Stimulated activated CD4-positive, alpha-beta T cell treated with anti-CD3 and anti-CD28 coated beads, Interleukin-1b, Interleukin-23, amount 100 ng/mL, for 1 hour (primary cell): ENCODE measurements at places on chromosomes 13 and 19.

GRCh38 chr13:24306632-24307031 lies 2.7 kb upstream of the C1QTNF9 start:
- DNase-seq, result no peak

- DNase-seq, result peak; percentile 6
Measured at GRCh38 chr19:343941-344624, 513 bp downstream of the MIER2 start.

GRCh38 chr13:98959786-98960605 lies 17.9 kb downstream of the DOCK9 start:
- DNase-seq, result no peak

GRCh38 chr19:53865918-53866864 lies 1.5 kb upstream of the MYADM start:
- no peak for DNase-seq

DNA sequence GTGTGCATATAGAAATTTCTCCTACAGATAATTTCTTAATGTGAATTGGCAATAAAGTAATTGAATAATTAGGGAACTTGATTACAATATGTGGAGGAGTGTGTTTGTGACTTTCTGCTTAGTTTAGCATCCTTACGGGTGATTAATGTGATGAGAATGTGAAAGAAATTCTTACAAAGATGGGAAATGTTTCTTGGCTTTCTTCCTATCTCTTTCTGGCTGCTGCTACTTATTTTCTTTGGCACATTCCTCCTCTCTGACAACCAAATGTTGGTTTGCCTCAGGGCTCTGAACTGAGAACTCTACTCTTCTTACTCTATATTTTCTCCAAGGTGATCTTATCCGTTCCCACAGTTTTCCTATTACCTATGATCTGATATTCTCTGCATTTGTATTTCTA lies 300.1 kb downstream of the TBC1D4 start:
- no peak for DNase-seq

GRCh38 chr19:44712864-44713515 lies 14.0 kb downstream of the CEACAM16 start:
- DNase-seq, result no peak

DNA sequence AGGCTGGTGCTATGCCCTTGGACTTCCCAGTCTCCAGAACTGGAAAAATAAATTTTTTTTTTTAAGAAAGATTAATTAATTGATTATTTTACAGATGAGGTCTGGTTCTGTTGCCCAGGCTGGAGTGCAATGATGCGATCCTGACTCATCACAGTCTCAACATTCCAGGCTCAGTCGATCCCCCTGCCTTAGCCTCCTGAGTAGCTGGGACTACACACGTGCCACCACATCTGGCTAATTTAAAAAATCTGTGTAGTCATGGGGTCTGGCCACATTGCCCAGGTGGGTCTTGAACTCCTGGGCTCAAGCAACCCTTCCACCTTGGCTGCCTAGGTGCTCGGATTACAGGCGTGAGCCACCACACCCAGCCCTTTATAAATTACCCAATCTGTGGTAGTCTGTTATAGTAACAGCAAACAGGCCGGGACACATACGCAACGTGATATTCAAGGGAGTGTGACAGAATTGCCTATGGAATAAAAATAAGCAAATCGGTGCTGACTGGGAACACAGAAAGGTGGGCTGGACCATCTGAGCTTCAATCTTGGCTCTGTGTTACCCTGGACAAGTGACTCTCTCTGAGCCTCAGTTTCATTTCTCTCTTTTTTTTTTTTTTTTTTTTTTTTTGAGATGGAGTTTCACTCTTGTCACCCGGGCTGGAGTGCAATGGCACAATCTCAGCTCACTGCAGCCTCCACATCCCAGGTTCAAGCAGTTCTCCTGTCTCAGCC lies 42.8 kb downstream of the PIN1 start:
- DNase-seq, result no peak

GRCh38 chr13:25489238-25489637 lies 117.5 kb downstream of the ATP8A2 start:
- no peak for DNase-seq

GRCh38 chr13:40539576-40540327 lies 126.7 kb downstream of the FOXO1 start:
- DNase-seq, result no peak

DNA sequence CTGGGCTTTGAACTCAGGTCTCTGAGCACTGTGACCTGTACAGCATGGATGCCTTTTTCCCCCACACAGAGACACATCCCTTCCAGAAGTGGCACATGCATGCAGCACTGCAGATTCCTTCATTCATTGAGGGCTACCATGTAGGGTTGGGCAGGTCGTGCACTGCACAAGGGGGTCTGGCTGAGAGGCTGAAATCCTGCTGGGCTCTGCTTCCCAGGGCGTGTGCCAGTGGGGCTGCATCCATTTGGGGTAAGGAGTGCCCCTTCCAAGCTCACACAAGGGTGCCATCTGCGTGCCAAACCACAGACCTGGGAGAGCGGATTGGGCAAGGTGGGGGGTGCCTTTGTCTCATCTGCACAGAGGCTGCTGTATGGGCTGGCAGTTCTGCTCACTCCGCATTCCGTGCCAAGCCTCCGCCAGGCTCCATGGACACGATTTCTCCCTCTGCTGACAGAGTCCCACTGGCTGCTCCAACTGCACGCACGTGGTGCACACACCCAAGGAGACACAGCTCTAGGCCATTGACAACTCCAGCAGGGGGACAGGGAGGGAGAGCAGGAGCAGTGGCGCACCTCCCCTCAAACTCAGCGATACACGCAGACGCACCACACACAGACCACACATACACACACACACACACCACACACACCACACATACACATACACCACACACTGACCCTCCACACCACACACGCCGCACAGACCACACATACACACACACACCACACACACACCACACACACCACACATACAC lies 4.5 kb upstream of the SHISA7 start:
- no peak for DNase-seq

DNA sequence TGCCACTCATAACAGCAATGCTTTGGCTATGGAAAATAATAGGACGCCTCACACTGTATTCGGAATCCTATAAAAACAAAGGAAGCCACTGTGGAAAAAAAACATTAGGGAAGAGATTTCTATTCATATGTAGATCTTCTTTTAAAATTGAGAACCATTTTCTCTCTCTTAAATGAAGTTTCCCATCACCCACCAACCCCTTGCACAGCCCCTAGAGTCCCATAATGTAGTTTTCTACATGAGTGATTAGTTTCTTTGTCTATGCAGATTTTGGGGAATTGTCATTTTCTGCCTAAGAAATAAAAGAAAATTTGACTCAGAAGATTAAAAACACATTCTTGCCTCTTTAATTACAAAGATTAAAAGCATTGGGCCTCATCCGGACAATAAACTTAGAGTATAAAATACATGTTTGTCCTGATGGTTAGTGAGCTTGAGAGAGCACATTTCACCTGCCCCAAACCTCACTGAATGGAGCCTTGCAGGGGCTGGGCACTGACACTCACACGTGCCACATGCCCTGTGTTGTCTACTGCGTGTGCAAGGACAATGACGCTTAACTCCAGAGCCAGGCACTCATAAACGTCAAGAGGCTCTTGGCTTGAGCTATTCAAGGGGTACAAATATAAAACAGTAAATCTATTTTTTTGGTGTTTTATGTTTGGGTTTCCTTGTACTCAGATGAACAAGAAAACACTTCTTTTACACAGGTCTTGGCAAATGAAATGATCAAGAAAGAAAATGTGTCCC lies 40.0 kb upstream of the KL start:
- DNase-seq, result no peak

DNA sequence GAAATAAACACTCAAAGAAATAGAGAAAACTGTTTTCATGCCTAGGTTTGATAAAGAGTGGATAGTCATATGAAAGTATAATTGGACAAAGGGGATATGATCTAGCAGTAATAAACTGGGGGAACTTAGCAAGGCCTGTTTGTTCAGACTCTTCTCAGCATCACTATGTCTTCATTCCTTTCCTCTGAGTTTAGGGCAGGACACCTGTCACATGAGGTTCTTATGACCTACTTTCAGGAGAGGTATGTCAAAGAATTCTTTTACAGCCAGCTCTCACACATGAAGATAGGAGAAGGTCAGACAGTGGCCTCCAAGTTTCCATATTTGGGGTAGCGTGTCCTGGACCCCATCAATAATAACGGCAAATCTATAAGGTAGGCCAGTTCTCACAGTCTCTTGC lies 11.4 kb upstream of the RFXAP start:
- no peak for DNase-seq

DNA sequence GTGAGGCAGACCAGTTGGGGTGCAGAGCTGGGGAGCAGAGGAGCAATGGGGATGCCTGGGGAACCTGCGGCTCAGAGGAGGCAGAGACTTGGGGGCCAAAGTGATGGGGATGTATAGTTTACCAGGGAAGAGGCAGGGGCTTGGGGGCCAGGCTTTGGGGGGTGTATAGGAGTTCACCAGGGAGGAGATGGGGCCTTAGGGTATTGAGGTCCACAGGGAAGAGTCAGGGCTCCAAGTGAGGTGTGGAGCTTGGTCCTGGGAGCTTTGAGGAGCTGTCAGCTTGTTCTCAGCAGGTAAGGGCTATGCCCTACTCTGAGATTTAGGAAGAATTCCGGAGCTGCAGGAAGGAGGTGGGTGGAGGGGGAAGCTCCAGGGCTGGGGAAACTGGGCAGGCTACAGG lies 10.8 kb downstream of the TNFAIP8L1 start:
- DNase-seq, result no peak

GRCh38 chr13:23921451-23921888 lies 24.2 kb upstream of the C1QTNF9B start:
- DNase-seq, result no peak

GRCh38 chr13:39699274-39699673 lies 43.8 kb downstream of the COG6 start:
- DNase-seq, result no peak

GRCh38 chr13:24540236-24541126 lies 27.9 kb upstream of the PARP4 start:
- DNase-seq, result no peak

GRCh38 chr19:33396701-33397535 lies 23.4 kb downstream of the CEBPG start:
- DNase-seq, result no peak

GRCh38 chr19:53394522-53394973 lies 401 bp upstream of the ZNF765 start:
- no peak for DNase-seq

GRCh38 chr19:39017026-39017425 lies 15.3 kb downstream of the FBXO27 start:
- no peak for DNase-seq

GRCh38 chr13:89852570-89852969 lies 1494.9 kb upstream of the MIR17HG start:
- DNase-seq, result no peak

DNA sequence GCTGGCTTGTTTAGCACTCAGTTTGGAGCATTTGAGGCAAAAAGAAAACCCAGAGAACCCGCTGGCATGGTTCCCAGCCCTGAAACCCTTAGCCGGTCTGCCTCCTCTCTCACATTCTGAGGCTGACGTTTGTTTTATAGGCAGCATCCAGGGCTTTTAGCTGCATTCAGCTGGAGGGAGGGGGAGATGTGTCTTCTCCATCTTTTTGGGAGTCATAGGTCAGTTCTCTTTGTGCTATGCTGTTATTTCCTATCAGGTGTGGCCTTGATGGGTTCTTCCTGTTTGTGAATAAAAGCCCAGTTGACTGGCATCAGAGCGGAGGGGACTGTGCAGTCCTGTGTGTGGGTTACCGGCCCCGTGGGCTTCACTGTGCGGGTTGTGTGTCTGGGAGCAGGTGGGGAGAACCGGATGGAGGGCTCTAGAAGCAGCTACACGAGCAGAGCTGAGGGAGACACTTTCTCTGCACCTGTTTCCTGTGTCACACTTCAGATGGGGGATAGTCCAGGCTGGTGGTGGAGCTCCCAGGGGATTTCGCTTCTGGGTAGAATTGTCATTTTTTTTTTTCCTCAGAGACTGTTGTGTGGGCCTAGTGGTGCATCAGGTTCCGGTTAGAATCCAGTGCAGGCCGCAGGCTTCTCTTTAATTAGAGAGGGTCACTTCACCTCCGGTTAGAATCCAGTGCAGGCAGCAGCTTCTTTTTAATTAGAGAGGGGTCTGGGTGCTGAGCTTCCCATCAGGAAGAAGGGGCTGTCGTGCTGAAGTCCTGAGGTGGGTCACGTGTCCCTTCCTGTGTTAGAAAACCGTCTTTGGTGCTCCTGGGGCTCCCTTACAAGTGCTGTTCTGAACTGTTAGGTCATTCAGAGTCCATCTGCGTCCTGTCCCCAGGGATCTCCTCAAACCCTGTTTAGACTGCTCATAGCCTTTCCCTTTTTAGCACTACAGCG lies 69.6 kb downstream of the ARHGEF7 start:
- DNase-seq, result no peak

DNA sequence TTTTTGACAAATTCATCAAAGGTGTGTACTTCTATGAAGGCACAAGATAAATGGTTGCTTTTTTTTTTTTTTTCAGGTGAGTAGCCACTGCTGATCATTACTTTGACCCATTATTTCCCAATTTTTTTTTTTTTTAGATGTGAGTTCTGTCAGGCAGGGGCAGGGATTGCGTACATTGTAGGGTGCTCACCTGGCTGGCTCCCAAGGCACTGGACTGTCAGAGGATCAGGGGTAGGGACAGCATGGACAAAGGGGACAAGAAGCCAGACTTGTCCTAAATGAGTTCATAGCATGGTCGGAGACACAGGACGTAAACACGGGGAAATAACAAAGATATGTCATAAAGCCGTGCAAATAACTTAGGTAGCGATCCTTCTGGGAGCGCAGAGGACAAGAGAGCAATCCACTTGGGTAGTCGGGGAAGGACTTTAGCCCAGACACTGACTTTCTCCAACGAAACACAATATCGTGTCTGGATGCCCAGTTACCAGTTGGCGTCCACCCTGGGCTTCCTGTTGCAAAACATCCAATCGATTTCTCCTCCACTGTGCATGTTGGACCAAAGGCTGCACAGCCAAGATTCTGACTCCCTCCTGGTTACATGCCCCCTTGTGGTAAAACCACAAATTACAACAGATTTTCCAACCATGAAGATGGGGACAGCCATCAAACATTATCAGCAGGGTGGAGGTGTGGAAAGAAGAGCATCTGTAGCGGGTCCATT lies 27.5 kb upstream of the KATNAL1 start:
- DNase-seq, result no peak

DNA sequence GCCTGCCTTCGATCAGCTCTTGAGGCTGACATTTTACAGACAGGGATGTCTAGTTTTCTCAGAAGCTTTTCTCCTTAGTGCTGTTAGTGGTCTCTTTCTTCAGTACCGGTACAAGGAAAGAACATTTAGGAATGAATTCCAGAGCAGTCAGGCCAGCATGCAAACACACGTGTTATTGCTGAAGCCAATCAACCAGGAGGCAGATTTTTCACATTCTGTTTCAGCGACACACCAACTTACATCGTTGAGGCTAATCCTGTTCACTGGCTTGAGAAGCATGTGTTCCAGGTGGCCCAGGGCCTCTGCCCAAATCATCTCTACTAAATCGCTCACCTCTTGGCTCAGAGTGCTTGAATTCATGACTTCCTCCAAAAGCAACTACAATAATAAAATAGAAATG lies 19.2 kb downstream of the PARP4 start:
- no peak for DNase-seq

- no peak for DNase-seq
Measured at GRCh38 chr13:31476753-31477152, 262.6 kb upstream of the RXFP2 start.

GRCh38 chr19:10654610-10655456 lies 687 bp downstream of the ILF3 start:
- peak; percentile 30 for DNase-seq

- no peak for DNase-seq
Measured at GRCh38 chr19:22515435-22515834, 93.3 kb upstream of the ZNF98 start.
